Stimulated activated CD8-positive, alpha-beta memory T cell treated with anti-CD3 and anti-CD28 coated beads, Interleukin-2, amount 100 ng/mL, for 48 hours (primary cell): ENCODE measurements at places on chromosomes 6 and 20.

- no peak for DNase-seq
Measured at GRCh38 chr20:17622851-17623508, 53.1 kb downstream of the DSTN start.

DNA sequence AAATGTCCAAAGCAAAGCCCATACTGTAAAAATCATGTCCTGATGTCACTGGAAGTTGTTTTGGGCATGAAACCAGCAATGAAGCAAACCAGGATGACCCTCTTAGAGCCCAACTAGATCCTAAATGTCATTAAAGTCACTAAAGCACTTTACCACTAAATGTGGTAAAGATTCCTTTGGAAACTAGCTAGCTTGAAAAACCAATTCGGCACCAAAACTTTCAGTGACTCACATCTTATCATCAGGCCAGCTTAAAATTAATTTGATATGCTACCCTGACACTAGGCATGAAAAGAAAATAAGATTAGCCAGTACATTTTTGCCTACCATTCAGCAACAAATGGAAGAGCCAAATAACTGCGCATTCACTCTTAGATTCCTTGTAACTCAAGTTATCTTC is 145.8 kb downstream of the PACRG start:
- no peak for DNase-seq

DNA sequence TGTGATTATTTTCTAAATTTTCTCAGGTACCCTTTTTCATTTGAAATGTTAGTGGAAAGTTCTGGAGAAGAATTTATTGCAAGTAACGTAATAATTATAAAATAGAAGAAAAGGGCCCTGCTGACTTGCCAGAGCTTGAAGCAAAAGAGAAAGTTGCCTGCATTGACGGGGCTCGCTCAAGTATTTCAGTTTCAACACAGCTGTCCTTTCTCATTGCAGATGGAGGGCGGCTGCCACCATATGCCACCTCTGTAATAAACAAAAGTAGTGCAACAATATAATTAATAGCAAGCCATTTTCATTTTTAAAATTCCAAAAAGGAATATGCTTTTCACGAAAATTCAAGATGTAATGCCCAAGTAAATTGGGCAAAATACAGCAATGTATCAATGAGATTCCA is 246.2 kb downstream of the PACRG start:
- no peak for DNase-seq

GRCh38 chr6:54718541-54719023 is 128.0 kb upstream of the FAM83B start:
- DNase-seq: no peak

DNA sequence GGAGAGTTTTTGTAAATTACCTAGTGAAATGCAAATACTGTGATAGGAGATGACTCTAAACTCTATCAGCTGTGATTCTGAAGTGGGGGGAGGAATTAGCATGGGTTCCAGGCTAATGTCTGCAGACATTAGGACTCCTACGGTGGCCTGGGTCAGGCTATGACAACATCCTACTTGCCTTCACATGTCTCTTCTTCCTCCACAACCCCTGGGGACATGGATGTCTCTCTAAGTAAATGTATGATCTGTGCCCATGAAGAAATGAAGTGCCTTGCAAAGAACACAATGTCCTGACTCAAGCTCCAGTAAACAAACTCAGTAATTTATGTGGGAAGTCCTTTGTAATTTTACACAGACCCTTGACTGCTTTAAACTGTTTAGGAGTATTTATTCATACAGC is 165.8 kb upstream of the EEF1E1 start:
- DNase-seq: no peak

DNA sequence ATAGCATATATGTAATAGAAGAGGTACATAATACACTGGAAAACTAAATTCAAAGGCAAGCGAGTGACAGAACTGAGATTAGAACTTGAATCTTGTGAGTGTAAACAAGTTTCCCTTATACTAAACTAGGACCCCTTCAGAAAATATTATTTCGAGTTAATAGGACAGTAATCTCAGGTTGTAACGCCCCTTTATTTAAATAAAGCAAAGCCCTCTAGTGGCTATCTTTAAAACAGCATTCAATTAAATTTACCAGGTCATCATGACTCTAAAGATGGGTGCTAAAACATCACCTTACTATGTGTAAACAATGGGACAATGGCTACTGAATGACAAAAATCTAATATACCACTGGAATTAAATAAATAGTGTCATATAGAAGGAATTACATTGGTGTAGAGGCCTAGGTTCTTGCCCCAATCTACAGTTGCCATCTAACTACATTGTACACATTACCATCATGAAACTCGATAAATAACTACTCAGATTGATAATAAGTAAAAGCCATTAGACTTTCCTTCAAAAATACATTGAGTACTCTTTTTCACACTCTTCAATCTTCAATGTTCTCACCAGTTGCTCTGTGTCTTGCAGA is 255.4 kb upstream of the IRAK1BP1 start:
- DNase-seq: no peak

DNA sequence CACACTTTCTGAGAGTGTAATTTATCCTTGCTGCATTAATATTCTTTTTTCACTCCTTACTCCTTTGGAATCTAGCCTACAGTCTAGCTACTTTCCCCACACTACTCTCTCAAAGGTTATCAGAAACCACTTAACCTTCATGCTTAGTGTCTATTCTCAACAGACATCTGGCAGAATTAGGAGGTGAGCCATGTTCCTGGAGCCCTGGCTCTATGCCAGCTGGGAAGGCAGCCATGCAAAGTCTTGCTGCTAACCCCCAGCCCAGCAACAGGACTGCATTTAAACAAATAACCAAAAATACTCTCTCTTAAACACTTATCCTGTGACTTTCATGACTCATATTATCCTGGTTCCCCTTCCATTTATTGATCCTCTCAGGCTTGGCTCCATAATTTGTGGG is 260.2 kb downstream of the BCKDHB start:
- no peak for DNase-seq

DNA sequence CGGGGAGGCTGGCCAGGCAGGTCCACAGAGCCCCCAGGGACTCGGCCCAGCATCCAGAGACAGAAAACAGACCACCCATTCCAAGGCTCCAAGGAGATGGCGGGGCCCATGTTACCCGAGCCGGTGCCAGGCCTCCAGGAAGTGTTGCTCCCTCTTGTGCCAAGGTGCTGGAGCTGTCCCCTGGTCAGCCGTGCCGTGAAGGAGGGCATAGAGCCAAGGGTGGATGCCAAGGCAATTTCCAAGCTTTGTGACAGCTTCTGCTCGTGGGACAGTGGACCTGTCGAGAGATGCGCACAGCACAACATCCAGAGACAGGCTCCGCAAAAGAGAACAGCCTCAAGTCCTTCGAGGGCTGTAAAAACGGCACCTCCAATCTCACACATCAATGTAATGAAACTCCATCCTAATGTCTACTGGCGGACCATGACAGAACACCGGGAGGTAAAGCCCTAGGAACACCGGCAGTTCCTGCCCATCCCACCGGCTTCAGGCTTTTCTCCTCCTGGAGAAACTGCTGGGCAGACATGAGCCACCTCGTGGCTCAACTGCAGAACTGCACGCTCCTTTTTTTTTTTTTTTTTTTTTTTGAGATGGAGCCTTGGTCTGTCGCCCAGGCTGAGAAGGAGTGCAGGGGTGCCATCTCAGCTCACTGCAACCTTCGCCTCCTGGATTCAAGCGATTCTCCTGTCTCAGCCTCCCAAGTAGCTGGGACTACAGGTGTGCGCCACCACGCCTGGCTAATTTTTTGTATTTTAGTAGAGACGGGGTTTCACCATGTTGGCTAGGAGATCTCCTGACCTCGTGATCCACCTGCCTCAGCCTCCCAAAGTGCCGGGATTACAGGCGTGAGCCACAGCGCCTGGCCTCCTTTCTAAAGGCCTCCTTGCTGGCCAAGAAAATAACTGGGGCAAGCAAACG is 30.9 kb upstream of the AVP start:
- DNase-seq: no peak

DNA sequence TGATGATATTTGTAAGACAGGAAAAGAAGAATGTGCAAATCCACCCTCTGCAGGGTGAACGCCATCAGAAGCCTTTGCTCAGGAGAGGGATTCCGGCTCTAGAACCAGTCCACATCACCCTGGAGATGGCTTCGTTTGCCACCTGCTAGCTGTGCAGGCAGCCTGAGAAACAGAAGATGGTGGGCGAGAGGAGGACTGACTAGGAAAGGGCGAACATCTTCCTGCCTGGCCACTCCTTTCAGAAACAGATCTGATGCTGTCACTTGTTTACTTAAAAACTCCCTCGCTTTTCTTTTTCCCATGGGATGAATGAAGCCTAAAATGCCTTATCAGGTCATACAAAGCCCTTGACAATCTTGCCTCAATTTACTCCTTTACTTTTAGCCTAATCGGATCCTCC is 1.2 kb downstream of the PTPRA start:
- DNase-seq: no peak

GRCh38 chr6:45436544-45437438 is 59.1 kb upstream of the SUPT3H start:
- no peak for DNase-seq

GRCh38 chr20:11553603-11554002 is 364.1 kb upstream of the BTBD3 start:
- DNase-seq: no peak

DNA sequence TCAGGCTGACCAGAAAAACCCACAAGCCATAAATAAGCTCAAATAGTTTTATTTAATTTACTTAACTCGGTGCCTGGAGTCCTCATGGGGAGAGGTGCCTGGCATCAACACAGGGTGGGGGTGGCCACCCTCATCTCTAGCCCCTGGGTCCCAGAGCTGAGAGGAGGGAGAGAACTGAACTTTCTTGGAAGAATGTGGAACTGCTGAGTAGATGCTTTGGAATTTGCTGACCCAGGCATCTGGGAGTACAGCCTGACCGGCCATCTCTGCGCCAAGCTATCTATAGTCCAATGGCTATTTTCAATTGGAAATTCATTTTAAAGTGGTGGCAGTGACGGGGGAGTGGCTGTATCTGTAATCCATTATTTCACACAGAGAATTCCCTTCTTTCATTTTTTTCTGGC is 104.8 kb downstream of the CDH26 start:
- DNase-seq: no peak

GRCh38 chr6:15594512-15595259 is 68.1 kb downstream of the DTNBP1 start:
- no peak for DNase-seq
